ENCODE measurements at places on chromosomes 11 and 22.
A peak's percentile ranks its signal among the peaks of the same experiment; 100 is the strongest.

- H3K4me1 ChIP-seq, result peaks cover 34% of the 10 kb centered on the region
- H3K36me3 ChIP-seq, result peaks cover 6% of the 10 kb centered on the region
- H3K27ac ChIP-seq, result no peak overlapping the region
- DNase-seq, result peak; percentile 27
- no peak overlapping the region for H3K4me3 ChIP-seq
Measured at GRCh38 chr22:46373921-46374662, 38.6 kb downstream of the TRMU start.

GRCh38 chr11:69881467-69882269, 62.5 kb upstream of the FGF3 start:
- no peaks in the 10 kb centered on the region for H3K36me3 ChIP-seq
- no peak overlapping the region for H3K4me3 ChIP-seq
- no peak overlapping the region for H3K27ac ChIP-seq
- no peak for DNase-seq

- no peaks in the 10 kb centered on the region for H3K27me3 ChIP-seq
- H3K27ac ChIP-seq, result no peak overlapping the region
- H3K4me1 ChIP-seq, result peaks cover 8% of the 10 kb centered on the region
- peaks cover 48% of the 10 kb centered on the region for H3K36me3 ChIP-seq
- DNase-seq, result no peak
Measured at GRCh38 chr22:19504900-19505734, 19.1 kb downstream of the CLDN5 start.

DNA sequence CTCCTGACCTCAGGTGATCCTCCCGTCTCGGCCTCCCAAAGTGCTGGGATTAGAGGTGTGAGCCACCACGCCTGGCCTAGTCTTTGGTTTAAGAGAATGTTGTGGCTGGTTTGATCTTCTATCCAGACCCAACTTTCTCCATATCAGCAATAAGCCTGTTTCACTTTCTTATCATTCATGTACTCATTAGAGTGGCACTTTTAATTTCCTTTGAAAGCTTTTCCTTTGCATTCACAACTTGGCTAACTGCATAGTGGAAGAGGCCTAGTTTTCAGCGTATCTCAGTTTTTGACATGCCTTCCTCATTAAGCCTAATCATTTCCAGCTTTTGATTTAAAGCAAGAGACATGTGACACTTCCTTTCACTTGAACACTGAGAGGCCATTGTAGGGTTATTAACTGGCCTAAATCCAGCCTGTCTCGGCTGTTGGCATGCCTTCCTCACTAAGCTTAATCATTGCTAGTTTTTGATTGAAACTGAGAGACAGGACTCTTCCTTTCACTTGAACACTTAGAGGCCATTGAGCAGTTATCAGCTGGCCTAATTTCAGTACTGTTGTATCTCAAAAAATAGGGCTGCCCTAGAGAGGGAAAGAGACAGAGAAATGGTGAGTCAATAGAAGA, 13.1 kb upstream of the RPL3 start:
- DNase-seq, result no peak
- no peaks in the 10 kb centered on the region for H3K36me3 ChIP-seq
- peaks cover 8% of the 10 kb centered on the region for H3K4me1 ChIP-seq
- H3K4me3 ChIP-seq, result no peak overlapping the region
- H3K27me3 ChIP-seq, result no peaks in the 10 kb centered on the region
- H3K27ac ChIP-seq, result no peak overlapping the region

DNA sequence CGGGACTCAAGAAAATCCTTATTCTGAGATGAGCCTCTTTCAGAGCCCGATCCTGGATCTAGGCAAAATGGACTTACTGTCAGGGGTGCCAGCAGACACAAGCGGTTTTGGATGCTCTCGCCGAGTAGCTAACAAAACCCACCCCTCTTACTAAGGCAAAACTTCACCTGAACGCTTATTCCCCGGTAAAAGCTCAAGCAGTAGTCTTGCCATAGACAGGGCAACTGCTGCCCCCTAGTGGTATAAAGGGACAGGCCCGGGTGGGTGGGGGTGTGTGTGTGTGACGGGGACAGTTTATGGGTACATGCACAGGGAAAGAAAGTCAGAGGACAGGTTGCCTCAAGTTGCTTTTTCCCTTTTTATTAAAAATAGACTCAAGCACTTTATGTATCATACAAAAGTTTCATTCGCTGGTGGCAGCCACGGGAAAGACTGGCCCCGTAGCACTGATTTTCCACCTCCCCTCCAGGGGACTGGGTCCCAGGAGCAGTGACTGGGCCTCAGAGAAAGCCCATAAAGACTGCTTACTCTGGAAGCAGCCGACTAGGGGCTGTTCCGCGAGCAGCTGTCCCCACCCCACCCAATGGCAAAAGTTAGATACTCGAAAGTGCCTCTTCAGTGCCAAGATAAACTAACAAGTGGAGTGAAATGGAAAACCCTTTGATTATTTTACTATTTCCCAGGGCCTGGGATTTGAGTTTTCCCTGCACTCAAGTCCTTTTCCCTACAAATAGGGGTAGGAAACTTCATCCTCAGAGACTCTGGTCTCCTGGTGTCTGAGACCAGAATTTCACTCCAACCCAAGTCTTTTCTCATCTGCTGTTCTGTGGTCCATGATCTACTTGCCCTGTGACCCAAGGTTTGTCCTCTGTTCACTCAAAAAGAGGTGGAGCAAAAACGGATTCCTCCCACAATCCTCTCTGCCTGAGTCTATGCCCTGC, 4.7 kb downstream of the YPEL4 start:
- no peak overlapping the region for H3K4me3 ChIP-seq
- H3K4me1 ChIP-seq, result peaks cover 35% of the 10 kb centered on the region
- peaks cover 48% of the 10 kb centered on the region for H3K27me3 ChIP-seq

DNA sequence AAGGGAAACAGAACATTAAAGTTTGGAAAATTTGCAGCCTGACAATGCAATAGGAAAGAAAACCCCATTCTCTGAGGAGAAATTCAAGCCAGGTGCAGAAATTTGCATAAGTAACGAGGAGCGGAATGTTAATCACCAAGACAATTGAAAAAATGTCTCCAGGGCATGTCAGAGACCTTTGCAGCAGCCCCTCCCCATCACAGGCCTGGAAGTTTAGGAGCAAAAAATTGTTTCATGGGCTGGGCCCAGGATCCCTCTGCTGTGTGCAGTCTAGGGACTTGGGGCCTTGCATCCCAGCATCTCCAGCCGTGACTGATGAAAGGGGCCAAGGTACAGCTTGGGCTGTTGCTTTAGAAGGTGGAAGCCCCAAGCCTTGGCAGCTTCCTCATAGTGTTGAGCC, 780.2 kb downstream of the LRRC4C start:
- H3K27me3 ChIP-seq, result no peaks in the 10 kb centered on the region
- H3K27ac ChIP-seq, result no peak overlapping the region
- no peak overlapping the region for H3K4me3 ChIP-seq
- H3K4me1 ChIP-seq, result no peaks in the 10 kb centered on the region
- H3K36me3 ChIP-seq, result no peaks in the 10 kb centered on the region

GRCh38 chr11:76836613-76837291, 24.0 kb upstream of the ACER3 start:
- H3K36me3 ChIP-seq, result no peaks in the 10 kb centered on the region
- no peaks in the 10 kb centered on the region for H3K4me1 ChIP-seq
- H3K27ac ChIP-seq, result no peak overlapping the region
- no peak overlapping the region for H3K4me3 ChIP-seq
- no peak for DNase-seq
